ENCODE measurements at places on chromosomes 1 and 21.

- H3K36me3 ChIP-seq = no peaks in the 10 kb centered on the region
- peaks cover 92% of the 10 kb centered on the region for H3K4me1 ChIP-seq
- peak overlapping the region; percentile 56 for H3K27ac ChIP-seq
- peak overlapping the region; percentile 37 for H3K4me3 ChIP-seq
- H3K27me3 ChIP-seq = no peaks in the 10 kb centered on the region
Observed at GRCh38 chr1:31926853-31927660, 11.1 kb downstream of the PTP4A2 start.

DNA sequence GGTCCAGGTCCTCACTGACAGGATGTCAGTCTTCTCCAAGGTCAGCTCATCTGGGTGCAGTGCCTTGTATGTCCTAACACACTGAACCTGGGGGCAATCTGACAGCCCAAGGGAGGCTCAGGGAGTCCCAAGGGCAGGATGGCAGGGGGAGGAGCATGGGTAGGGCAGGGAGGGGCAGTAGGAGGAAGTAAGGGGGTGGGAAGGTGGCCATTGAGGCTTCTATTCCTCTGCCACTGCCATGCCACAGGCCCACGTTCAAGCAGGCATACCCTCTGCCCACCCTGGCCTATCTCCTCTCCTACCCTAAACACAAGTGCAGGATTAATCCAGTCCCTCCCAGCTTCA, 13.3 kb downstream of the ARHGEF19 start:
- H3K27ac ChIP-seq = no peak overlapping the region
- H3K4me3 ChIP-seq = no peak overlapping the region
- DNase-seq = no peak
- H3K27me3 ChIP-seq = no peaks in the 10 kb centered on the region
- peaks cover 4% of the 10 kb centered on the region for H3K36me3 ChIP-seq
- H3K4me1 ChIP-seq = no peaks in the 10 kb centered on the region

DNA sequence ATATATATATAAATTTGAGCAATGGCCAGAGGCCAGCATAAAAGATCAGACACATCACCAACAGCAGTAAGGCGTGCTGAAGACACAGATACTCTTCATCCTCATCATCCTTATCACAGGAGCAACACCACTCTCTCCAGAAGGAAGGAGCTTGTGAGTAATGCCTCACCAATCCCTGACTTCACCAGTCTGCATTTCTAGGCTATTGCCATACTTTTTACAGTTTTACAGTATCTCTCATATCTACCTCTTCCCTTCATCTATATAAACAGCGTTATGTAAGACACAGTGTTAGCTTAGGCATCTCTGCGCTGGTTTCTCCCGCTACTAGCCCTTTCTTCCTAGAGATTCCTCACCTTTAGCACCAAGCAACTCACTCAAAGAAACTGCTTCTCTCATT, 2.4 kb upstream of the ABL2 start:
- H3K27ac ChIP-seq = no peak overlapping the region
- H3K4me1 ChIP-seq = peaks cover 8% of the 10 kb centered on the region
- H3K4me3 ChIP-seq = no peak overlapping the region
- no peaks in the 10 kb centered on the region for H3K27me3 ChIP-seq
- DNase-seq = no peak

DNA sequence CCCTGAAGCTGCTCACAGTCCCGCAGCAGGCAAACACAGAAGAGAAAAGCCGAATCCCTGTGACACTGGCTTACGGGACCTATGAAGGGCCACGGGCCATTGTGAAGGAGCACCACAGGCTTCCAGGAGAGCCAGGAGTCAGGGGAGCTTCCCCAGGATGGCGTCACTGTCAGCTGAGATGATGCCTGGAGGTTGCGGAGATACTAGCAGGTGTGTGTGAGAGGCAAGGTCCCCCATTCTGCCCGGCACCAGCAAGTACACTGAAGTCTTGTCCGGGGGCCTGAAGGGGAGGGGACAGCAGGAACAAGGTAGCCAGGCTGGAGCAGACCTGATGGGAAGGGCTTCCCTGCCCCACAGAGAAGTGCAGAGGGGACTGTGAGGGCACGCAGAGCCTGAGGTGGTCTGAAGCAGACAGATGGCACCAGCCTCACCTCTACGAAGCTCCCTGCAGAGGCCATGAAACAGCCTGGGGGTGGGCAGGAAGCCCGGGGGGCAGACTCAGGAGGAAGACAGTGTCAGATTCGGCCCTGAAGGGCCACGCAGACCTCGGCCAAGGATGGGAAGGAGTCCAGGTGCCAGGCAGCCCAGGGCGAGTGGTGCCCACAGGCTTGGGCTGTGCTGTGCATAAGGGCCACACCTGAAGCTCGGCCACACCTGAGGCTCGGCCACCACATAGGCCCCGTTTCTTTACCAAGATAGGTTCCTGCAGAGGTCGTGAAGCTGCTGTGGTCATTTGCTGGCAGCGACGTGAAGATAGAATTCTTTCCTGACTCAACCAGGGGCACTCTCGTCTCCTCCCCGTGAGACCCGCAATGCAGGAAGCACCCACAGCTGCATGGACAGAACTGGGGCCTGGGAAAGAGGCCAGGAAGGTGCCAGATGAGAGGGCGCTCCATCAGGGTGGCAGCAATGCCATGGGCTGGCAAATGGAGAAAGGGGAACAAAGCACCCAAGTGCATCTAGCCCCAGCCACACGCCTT, 10.1 kb downstream of the TCP10L start:
- no peaks in the 10 kb centered on the region for H3K27me3 ChIP-seq
- no peak overlapping the region for H3K4me3 ChIP-seq
- no peaks in the 10 kb centered on the region for H3K4me1 ChIP-seq

- peaks cover 10% of the 10 kb centered on the region for H3K4me1 ChIP-seq
- no peak overlapping the region for H3K4me3 ChIP-seq
- no peak overlapping the region for H3K27ac ChIP-seq
- H3K27me3 ChIP-seq = no peaks in the 10 kb centered on the region
- no peak for DNase-seq
Observed at GRCh38 chr1:224178894-224179293, 4.1 kb upstream of the DEGS1 start.

DNA sequence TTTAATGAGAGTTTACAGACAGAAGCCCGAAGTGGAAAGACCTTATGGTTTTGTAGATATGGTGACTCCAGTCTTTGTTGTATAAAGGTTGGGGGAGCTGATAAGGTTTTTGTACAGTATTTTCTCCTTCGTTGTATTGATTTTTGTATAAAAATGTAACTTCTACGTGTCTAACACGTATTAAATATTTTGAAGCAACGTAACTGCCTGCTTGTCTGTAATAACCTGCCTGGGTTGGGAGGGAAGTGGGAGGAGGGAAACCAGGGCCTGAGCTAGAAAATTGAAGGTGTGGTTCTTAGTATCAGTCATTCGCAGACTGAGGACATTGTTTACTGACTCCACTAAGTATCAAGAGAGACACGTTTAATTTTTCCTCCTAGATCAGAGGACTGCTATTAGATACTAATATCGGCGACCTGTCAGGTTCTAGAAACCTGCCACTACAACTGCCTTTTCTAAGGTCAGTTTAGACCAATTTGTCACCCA, 2.2 kb downstream of the IER5 start:
- H3K27me3 ChIP-seq = no peaks in the 10 kb centered on the region
- peak overlapping the region; percentile 99 for H3K27ac ChIP-seq
- peak overlapping the region; percentile 88 for H3K4me3 ChIP-seq
- DNase-seq = peak; percentile 35
- no peaks in the 10 kb centered on the region for H3K36me3 ChIP-seq

- H3K4me3 ChIP-seq = no peak overlapping the region
- DNase-seq = no peak
- no peaks in the 10 kb centered on the region for H3K4me1 ChIP-seq
- H3K36me3 ChIP-seq = no peaks in the 10 kb centered on the region
Observed at GRCh38 chr1:29500651-29501050, 264.3 kb downstream of the PTPRU start.

DNA sequence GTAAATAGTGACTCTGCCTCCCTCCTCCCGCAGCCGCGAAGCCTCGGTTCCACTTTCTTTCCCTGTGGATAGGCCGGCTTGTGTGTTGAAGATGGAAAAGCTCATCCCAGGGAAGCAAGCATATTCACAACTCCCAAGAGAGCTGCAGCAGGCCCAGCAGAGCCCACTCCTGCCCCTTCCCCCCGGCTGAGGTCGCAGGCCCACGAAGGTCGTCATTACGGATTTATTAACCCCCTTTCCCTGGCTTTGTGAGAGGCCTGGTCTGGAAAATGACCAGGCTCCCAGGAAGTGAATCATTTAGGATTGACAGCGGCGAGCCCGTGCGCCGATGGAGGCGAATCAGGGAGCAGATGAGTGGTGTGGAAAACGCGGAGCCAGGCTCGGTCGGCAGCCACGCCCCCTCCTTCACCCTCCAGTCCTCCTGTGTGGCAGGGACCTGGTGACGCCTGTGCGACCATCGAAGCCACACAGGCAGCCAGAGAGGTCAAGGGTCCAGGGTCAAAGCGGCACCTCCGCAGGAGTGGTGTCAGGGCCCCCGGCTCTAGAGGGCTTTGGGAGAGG, 93.4 kb downstream of the PRDM16 start:
- H3K4me3 ChIP-seq = no peak overlapping the region
- no peaks in the 10 kb centered on the region for H3K4me1 ChIP-seq
- no peak overlapping the region for H3K27ac ChIP-seq
- H3K36me3 ChIP-seq = no peaks in the 10 kb centered on the region

DNA sequence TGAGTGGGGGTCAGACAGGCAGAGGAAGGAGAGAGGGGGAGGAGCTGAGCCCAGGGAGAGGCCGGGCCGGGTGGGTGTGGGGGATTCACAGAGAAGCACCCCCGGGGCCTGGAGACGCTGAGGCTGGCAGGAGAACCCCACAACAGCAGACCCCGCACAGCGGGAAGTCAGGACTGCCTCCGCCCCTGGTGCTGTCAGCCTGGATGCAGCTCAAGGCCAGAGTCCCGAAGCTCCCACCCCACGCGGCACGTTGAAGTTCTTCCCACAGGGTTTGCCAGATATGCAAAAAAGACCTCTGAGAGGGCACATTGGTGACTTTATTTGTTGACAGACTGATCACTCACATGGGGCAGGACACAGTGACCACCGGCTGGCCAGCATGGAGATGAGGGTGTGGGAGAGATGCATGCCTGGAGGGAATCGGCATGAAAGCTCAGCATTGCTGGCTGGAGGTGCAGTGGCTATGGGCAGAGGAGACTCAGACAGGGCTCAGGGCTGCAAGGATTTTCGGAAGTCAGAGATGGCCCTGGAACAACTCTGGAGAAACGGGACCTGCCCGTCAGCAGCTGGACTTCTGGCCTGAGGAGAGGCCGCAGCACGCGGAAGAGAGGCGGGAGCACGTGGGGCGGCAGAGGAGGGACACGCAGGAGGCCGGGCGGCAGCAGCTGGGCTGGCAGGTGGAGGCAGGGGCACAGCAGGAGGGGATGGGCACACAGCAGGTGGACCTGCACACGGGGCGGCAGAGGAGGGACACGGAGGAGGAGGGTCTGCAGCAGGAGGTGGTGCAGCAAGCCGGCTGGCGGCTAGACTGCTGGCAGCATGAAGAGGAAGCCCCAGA, 885 bp downstream of the KRTAP10-3 start:
- H3K4me1 ChIP-seq = no peaks in the 10 kb centered on the region
- H3K27ac ChIP-seq = no peak overlapping the region
- H3K4me3 ChIP-seq = no peak overlapping the region
- H3K27me3 ChIP-seq = no peaks in the 10 kb centered on the region
- H3K36me3 ChIP-seq = no peaks in the 10 kb centered on the region

GRCh38 chr21:45973475-45974072, 8.0 kb upstream of the COL6A1 start:
- H3K27ac ChIP-seq = peak overlapping the region; percentile 16
- H3K36me3 ChIP-seq = no peaks in the 10 kb centered on the region
- peak overlapping the region; percentile 78 for H3K4me3 ChIP-seq
- H3K4me1 ChIP-seq = peaks cover 28% of the 10 kb centered on the region
- peak; percentile 81 for DNase-seq

- peak overlapping the region; percentile 14 for H3K27ac ChIP-seq
- DNase-seq = no peak
- peaks cover 3% of the 10 kb centered on the region for H3K27me3 ChIP-seq
- H3K36me3 ChIP-seq = no peaks in the 10 kb centered on the region
- H3K4me1 ChIP-seq = peaks cover 33% of the 10 kb centered on the region
- no peak overlapping the region for H3K4me3 ChIP-seq
Observed at GRCh38 chr1:15341634-15342407, 67.9 kb upstream of the EFHD2 start.

- DNase-seq = no peak
- H3K36me3 ChIP-seq = no peaks in the 10 kb centered on the region
- H3K4me3 ChIP-seq = no peak overlapping the region
- H3K27me3 ChIP-seq = no peaks in the 10 kb centered on the region
- H3K27ac ChIP-seq = no peak overlapping the region
Observed at GRCh38 chr1:81312272-81312754, 488.4 kb upstream of the ADGRL2 start.

DNA sequence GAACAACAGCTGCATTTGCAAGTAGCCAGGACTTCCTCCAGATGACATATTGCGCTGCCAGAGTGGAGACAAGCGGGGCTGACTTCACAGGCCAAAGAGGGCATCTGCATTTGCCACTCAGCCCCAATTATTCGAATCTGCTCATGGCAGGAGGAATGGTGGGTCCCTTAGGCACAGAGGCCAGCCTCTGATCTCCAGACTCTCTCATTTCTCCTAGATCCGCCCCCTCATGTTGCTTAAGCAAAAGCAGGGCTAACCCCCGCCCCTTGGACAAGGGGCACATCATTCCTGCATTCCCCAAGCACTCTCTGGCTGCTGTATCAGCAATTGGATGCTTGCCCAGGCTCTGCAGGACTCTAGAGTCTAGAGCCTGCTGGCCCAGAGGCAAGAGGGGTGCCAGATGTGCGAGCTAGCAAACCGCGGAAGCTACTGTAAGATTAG, 262.4 kb downstream of the ST6GALNAC3 start:
- no peak overlapping the region for H3K27ac ChIP-seq
- no peaks in the 10 kb centered on the region for H3K27me3 ChIP-seq
- H3K36me3 ChIP-seq = no peaks in the 10 kb centered on the region
- no peak overlapping the region for H3K4me3 ChIP-seq

DNA sequence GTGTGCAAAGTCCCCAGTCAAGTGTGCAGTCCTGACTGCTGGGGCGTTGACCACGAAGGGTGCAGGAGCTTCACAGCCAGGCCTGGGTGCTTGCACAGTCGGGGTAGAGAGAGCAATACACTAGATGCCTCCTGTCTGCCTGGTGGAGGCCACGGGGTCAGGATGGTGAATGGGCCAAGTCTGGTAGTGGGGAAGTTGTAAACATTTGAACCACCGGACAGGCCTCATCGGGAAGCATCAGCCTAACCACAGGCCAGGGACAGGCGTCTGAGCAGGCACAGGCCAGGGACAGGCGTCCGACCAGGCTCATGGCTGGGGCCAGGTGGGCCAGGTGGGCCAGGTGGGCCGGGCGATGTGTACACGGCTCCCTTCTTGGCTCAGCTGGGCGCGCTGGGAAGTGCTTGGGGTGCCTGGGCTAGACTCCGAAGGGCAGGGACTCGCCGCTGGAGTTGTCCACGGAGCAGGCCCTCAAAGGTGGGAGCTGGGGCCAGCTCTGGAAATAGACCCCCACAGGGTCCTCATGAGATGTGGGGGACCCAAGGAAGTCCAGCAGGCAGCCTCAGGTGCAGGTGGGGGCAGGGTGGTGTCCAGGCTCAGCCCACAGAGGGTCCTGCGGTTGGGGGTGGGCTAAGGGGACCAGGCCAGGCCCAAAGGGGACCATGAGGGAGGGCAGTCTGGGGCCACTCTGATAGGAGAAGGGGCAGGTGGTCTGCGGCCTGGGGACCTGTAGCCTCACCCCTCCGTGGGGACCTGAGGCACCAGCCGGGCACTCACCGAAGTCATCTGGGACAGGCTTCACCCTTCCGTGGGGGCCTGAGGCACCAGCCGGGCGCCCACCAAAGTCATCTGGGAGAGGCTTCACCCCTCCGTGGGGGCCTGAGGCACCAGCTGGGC, 15.0 kb downstream of the COL6A1 start:
- no peaks in the 10 kb centered on the region for H3K36me3 ChIP-seq
- H3K4me3 ChIP-seq = no peak overlapping the region
- DNase-seq = no peak
- H3K27me3 ChIP-seq = no peaks in the 10 kb centered on the region
- H3K4me1 ChIP-seq = no peaks in the 10 kb centered on the region
- no peak overlapping the region for H3K27ac ChIP-seq
